GF-D8 (cell line): ENCODE measurements at places on chromosomes 11 and 22.

DNA sequence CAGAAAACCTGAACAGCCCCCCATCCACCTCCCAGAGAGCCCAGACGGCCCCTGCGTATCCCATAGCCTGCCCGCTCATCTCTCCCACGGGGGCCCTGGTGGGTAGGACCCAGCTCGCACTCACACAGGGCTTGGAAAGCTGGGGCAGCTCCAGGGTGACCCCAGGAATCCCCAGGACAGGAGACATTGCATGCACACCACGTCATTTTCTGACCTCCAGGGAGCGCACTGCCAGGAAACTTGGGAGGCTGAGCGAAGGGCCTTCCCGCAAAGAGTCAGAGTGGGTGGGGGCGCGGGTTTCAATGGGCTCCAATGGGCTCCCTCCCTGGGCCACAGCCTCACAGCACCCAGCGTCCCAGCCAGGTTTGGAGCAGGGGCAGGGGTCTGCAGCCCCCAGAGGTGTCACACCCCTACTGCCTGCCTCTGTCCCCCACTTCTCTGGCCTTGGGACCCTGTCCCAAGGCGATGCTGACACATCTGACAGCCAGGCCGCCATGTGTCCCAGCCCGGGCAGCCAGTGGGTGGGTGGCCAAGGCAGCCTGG lies 8.2 kb upstream of the SYT8 start:
- no peak for DNase-seq

DNA sequence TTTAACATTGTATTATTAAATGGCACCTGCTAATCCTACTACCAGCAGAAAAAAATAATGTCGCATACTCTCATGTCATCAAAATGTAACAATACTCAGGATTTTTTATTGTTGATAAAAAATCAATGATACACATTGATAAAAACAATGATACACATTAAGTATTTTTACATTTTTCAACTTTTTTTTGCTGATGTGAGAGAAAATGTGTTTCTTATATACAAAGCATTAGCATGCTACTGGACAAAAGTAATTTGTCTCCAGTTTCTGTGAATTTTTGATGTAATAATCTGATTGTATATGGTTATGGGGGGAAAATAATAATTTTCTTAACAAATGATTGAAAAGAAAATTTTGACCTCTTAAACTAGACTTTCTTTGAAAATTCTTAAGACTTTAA lies 1256.6 kb upstream of the CNTN5 start:
- no peak for DNase-seq

- DNase-seq: no peak
These were observed 1.5 kb downstream of the HIPK3 start for GRCh38 chr11:33258631-33259205.

GRCh38 chr11:133739481-133739880 lies 105.8 kb downstream of the SPATA19 start:
- DNase-seq: no peak

DNA sequence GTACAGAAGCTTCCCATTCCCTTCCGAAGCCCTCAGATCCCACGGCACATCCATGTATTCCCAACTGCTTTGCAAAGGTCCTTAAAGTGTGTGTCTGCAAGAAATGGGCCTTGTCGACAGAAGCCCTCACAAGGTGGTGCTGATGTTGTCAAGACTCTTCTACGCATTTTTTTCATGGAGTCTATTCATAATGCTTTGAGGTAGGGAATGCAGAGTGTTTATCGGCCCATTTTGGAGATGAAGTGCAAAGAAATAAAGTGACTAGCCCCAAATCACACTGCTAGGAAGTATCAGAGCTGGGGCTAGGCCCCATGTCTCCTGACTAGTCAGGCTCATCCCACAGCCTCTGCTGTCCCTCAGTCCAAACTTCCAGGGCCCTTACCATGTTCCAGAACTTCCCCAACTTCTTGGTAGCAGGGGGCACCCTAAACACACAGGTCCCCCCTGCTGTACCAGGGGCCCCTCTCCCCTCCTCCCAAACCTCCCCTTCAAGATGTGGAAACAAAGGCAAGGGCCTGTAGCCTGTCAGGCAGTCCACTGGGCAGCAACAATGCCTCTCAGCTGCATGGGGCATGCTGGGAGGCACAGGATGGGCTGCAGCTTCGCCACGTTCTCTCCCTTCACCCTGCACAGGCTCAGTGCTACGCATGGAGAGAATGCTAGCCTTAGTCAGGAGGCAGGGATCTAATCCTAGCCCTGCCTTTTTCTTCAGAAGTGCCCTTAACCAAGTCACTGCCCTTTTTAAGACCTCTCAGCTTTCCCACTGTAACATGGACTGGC lies 7.8 kb downstream of the IL18BP start:
- no peak for DNase-seq

- no peak for DNase-seq
These were observed 96.2 kb upstream of the NTM start for GRCh38 chr11:131274233-131274632.

GRCh38 chr11:133796043-133796795 lies 49.1 kb downstream of the SPATA19 start:
- DNase-seq: no peak

DNA sequence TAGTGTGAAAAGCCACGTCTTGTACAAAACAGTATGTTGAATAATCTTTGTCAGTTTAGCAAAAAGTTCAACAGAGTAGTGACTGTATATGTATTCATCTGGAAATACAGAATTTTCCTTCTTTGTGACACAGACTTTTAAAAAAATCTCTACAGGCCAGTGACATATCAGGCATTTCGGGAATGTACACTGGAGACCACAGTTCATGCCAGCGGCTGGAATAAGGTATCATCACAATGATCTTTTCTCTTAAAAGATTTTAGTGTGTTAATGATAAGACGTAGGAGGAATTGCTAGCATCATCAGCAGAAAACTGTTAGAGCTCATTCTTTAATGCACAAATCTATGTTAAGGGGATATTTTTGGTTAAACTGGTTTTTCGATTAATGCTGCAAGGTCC lies 57.4 kb downstream of the BCL2L13 start:
- DNase-seq: no peak

DNA sequence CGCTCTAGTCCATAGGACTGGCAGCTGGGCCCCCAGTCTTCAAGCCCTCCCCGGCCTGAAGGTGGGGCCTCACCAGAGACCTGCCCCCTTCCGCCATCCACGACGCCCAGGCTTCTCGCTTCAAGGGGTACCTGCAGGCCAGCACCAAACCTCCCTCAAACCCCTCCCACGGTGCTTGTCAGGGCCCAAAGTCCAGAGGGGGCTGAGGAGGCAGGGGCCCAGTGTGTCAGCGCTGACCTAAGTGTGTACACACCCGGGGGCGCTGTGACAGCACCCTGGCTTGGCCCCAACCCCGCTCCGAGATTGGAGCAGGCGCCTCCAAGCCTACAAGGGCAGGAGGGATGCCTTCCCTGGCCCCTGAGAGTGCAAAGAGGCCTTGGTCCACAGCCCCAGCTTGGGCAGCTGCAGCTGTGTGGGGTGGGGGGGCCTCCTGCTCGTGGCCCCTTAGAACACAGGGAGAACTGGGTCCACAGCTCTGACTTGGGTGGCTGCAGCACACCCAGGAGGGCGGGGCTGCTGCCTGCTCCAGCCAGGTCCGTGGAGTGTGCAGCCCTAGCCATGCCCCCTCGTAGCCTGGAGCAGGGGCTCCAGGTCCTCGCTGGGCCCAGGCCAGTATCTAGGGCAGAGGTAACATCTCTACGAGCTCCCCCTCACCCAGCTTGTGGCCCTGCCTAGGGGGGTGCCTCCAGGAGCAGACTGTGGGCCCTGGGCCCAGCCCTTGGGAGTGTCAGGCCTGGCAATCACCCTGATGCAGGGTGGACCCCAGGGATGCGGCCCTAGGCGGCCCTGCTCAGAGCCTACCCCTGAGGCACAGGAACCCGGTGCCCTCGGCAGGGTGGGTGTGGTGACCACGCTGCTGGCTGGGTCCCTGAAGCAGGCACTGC lies 4.9 kb downstream of the SBF2 start:
- no peak for DNase-seq

GRCh38 chr11:79080551-79080950 lies 360.3 kb downstream of the TENM4 start:
- no peak for DNase-seq

DNA sequence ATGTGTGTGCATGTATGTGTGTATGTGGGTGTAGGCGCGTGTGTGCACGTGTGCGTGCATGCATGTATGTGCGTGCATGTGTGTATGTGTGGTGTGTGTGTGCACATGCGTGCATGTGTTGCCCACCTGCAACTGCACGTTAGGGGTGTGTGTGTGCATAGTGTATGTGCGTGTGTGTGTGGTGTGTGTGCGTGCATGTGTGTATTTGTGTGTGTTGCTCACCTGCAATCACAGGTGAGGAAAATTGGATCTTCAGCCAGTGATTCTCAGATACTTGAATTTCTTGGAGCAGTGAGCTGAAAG lies 54.3 kb downstream of the ST14 start:
- no peak for DNase-seq

DNA sequence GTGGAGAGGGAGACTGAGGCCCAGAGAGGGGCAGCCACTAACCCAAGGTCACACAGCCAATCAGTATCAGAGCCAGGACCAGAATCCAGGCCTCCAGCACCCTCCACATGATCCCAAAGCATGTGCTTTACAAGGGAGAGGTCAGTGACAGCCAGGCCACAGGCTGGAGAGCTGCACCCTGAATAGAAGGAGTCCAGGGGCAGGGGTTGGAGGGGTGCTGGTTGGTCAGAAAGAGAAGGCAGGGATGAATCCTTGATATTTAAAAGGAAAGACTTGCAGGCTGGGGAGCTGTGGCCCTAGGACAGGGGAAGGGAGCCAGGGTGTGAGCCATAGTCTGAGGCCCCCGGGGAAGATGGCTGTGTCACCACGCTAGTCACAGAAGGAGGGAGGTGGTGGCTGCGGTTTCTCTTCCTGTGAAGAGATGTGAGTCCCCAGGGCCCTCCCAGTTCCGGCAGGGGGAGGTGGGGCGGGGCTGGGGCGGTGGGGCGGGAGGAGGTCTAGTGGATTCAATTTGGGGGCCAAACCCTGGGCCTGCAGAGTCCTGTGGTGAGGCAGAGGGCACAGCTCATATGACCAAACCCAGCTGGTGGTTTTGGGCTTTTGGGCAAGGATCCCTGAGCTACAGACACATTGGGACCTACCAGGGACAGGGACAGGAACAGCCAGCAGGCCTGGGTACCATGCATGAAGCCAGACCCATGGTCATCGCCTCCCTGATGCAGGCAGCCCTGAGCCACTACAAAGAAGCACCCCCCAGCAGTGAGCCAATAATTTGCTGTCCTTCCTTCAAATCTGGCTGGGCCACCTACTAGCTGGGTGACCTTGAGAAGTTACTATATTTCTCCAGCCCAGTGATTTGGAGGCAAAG lies 14.0 kb downstream of the RAC2 start:
- peak; percentile 79 for DNase-seq

DNA sequence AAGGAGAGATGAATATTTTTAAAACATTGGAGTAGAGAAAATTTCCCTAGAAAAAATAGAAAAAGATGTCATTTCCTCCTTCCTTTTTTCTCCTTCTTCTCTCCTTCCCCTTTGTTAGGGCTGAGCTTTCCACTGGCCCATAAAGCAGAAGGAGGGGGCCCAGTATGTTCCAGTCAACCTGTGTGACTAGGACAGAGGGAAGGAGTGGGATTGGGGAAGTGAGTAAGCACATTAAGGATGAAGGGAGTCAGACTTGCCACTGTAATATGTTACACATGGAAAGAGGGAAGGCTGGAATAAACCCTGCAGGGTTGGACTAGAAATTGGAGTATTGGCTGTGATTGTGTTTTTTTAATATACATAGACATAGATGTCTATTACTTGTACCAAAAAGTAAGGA lies 20.1 kb upstream of the SPINDOC start:
- no peak for DNase-seq

DNA sequence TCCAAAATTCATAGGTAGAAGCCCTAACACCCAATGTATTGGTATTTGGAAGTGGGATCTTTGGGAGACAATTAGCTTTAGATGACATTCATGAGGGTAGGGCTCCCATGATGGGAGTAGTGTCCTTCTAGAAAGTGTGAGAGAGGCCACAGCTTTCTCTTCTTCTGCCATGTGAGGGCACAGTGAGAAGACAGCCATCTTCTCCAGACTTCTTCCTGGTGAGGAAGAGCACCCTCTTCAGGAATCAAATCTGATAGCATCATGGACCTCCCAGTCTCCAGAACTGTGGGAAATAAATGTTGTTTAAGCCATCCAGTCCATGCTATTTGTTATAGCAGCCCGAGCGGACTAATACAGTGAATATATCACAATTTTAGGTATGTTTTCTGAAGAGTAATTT lies 96.9 kb downstream of the CNTN5 start:
- no peak for DNase-seq

GRCh38 chr22:20013382-20013871 lies 3.2 kb downstream of the ARVCF start:
- DNase-seq: no peak

DNA sequence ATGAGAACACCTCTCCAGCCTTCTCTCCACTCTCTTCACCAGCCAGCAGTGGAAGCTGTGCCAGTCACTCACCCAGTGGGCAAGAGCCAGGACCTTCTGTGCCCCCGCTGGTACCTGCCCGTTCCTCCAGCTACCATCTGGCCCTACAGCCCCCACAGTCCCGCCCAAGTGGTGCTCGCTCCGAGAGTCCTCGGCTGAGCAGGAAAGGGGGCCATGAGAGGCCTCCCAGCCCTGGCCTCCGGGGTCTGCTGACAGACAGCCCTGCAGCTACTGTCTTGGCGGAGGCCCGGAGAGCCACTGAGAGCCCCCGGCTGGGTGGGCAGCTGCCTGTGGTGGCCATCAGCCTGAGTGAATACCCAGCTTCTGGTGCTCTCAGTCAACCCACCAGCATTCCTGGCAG lies 20.2 kb downstream of the PHLDB1 start:
- no peak for DNase-seq

- peak; percentile 59 for DNase-seq
These were observed 4.9 kb downstream of the RAB3IL1 start for GRCh38 chr11:61912530-61912898.

GRCh38 chr22:38700270-38700788 lies 414 bp downstream of the JOSD1 start:
- DNase-seq: no peak

GRCh38 chr11:14267861-14268635 lies 90.9 kb downstream of the RRAS2 start:
- no peak for DNase-seq

- no peak for DNase-seq
These were observed 167.1 kb upstream of the TTC12 start for GRCh38 chr11:113147249-113147648.

GRCh38 chr11:65180877-65181568 lies 705 bp upstream of the CAPN1 start:
- peak; percentile 3 for DNase-seq

GRCh38 chr11:47028195-47029093 lies 91.9 kb downstream of the CSTPP1 start:
- no peak for DNase-seq

DNA sequence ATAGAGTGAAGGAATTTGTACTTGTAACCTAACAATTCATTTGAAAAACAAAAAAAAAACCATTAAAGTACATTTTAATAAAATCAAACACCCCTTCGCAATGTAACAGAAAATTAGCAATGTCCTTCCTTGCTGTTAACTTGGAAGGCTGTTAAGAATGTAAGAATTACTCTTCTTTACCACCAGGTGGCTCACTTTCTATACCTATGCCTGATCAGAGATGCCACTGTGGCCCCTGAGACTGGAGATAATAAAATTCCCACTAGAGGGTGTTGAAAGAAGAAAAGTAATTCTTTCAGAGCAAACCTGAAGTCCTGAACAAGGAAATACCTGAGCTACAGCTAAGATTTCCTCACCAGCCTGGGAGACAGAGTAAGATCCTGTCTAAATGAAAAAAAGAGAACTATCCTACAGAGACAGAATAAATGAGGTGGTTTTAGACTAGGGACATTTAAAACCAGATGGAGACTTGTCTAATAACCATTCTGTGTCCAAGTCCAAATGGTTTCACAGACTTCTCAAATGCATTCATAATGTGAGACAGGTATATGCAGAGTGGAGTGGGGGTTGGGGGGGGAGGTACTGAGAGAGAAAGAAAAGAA lies 1089.3 kb downstream of the FAM181B start:
- DNase-seq: peak; percentile 23

GRCh38 chr22:20507253-20508066 lies at the start of gene MED15:
TSS of gene MED15 (plus strand) at chr22:20507610. CDS start at chr22:20507679, 69 bp downstream.
- DNase-seq: peak; percentile 31
